ENCODE measurements at places on chromosomes 5 and 9.
A peak's percentile ranks its signal among the peaks of the same experiment; 100 is the strongest.

DNA sequence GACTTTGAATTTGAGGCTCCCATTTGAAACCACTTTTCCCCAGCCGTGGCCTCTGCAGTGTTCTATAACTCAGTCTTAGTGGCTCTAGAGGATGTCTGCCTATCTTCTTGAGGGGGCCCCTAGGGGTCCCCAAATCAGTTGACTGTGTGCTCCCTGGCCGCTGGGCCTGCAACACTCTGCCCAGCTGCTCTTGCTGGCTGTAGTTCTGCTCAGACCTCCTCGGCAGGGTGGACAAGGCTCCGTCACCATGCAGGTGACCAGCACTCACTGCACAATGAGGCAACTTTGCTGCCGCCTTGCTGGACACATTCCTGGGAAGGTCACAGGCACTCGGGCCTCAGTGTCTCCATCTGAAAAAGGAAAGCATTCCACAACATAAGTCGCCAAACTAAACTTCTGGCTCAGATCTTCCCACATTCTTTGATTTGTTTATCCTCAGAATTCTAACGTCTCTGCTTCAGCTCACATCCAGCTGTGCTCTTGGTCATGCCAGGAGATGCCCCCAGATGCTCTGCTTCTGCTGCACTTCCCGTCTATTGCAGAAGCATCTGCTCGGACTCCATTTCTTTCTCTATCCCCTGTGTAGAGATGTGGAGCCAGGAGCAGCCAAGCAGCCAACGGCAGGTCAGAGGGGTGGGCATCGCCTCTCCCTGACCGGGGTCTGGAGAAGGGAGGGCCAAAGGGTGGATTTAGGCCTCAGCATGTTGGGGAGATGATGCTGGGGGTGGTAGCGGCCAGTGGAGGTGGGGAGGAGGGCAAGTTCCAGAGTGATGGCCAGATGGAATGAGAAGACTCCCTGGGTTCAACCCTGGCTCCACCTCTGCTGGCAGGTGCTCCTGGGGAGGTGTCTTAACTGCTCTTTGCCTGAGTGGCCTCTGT is 133.6 kb downstream of the MVB12B start:
- no peak for DNase-seq

DNA sequence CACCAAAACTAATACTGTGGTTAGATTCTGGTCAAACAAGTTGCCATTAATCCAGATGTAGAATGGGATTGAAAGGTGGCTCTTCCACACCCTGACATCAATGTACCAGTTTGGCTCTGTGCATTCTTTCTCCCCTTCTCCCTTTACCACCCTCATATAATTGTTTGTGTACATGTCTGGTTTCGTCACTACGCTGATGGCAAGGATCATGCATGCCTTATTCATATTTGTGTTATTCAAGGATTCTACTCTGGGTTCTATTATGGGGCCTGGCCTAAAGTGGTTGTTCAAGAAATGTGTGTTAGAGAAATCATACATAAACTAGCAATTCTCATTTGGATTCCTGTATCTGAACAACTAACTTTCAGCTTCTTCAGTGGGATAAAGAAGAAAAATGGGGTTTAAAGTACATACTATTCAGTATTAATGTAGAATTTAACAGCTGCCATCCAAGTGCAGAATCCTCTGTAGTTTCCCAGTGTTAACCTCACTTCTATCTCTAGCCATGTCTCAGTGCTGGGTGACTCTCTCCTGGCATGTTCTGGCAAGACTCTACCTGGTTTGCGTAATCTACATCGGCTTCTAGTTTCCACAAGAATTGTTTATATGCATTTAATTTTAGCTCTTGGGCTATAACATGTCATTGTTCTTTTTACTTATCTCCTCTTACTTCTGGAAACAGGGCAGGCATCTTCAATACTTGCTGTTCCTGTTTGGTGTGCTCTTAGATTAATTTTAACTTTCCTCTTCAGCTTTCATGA is 27.9 kb upstream of the CDKN2B start:
- no peak for DNase-seq

- no peak for DNase-seq
Observed at GRCh38 chr5:146130440-146131045, 25.2 kb upstream of the PLAC8L1 start.

DNA sequence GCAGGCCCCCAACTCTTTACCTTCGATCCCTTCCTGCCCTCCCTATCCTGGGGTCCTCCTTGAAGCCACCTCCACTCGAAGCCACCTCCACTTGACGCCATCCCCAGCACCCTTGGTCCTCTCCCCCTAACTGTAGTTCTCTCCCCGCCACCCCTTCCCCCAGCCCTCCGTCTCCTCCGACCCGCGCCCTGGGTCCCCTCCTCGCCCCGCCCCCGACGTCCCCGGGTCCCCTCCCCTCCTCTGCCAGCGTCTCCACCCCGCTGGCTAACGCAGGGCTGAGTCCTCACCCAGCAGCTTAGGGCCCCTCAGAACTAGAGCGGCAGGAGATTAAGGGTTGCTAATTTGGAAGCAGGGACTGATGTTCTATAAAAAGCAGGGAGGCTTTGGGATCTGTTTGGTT is 30.6 kb upstream of the ANKRD33B start:
- no peak for DNase-seq

DNA sequence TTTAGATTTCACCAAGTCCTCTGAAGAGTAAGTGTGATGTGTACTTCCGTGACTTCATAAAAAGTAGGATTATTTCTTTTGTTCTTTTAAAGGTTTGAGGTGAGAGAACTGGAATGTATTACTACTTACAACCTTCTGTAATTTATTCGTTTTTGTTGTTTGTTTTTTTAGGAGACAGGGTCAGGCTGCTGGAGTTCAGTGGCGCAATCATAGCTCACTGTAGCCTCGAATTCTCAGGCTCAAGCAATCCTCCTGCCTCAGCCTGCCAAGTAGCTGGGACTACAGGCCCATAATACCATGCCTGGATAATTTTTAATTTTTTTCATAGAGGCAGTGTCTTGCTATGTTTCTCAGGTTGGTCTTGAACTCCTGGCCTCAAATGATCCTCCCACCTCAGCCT is 68.3 kb upstream of the RETREG1 start:
- no peak for DNase-seq

DNA sequence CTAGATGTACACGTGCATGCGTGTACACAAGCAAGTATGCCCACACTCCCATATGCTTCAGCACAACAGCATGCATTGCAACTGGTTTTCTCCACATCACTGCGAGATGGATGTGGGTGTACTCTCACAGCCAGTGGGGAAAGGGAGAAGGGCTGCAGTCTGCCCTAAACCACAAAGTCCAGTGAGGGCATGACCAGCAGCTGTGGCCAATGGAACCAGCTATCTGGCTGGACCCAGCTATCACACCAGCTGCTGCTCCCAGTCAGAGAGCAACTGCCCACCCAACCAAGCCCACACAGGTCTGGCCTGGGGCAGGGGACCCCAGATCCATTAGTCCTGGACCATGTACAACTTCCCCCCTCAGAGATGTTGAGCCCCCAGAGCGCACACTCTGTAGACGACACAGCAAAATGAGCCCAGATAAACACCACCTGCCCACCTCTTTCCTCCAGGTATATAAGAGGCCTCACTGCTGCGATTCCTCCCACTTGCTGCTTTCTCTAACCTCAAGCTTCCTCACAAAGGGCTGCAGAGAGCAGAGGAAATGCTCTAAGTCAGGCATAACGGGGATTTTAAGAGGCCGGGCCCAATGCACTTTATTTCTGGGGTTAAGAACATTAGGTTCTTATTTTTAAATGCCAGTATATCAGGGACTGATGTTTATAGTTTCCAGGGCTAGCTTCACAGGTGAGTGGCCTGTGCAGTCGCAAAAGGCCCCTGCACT is 39.0 kb downstream of the SHB start:
- DNase-seq = no peak

DNA sequence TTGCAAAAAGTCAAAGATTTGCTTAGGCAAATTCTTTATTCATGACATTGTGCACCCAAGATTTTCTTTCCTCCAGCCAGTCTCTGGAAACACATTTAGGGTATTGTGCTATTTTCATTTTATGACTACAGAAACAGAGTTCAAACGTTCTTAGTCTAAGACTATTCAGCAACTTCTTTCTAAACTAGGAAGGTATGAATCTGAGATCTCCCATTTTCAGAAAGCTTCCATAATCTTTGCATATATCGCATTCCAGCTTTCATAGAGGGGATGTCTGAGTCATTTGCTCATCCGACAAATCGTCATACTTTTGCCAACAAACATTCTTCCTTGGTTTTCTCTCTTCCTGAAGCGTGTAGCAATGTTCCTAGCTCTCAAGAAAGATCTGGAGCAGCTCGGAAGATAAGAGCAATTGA is 1.6 kb upstream of the PAPPA start:
- DNase-seq = no peak

DNA sequence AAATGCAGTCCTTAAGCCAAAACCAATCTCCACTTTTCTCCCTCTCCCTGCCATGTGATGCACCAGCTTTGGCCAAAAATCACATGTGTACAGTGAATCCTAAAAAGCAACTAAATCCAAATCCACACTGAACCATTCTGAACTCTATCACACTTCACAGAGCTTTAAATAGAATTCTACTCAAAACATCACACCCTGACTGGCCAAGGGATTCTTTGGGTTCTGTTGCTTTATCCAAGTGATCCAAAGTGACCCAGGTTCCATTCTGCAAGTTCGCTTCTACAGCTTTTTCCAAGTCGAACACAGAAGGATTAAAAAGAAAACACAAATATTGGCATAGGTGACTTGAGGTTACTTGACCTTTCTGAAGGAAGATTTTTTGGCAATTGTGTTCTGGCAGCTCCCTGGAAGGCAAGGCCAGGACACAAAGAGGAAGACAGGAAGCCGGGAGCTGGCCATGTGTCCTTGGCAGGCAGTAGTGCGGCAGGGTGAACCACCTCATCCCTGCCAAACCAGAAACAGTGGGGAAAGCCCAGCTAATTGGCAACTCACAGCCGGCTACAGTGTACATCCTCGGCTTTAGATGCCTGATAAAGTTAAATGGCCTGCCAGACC is 115.0 kb downstream of the NFIB start:
- DNase-seq = no peak

GRCh38 chr9:113602126-113603047 is 138.9 kb downstream of the RGS3 start:
- DNase-seq = peak; percentile 57

GRCh38 chr9:105431424-105432246 is 16.2 kb upstream of the FSD1L start:
- no peak for DNase-seq

DNA sequence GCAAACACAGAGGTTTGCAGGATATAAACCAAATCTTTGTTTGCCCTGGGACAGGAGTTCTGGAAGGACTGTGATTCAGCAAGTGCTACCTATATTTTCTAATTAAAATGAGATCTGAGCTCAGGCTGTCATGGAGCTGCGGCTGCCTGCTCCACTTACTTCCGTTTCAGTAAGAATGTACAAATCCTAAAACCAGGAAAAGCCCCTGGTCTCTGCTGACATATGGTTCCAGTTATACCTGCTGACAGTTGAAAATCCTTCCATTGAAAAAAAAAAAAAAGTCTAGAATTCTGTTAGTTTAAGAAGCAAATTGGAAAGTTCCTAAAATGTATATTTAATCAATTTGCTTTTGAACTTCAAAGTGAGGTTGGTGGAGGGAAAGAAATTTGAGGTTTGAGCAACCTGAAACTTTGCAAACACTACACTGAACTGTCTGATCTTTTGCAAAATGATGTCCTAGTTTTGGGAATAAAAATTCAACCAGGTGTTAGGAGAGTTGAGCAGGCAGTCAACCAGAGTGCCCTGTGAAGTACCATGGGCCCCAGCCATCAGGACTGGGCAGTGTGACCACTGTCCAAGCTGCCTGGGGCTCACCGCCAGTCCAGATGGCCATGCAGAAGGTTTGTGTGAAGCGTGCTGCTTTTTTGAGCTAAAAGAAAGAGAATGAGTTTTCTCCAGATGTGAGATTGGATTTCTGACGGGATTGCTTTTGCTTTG is 50.6 kb downstream of the SHB start:
- DNase-seq = no peak

DNA sequence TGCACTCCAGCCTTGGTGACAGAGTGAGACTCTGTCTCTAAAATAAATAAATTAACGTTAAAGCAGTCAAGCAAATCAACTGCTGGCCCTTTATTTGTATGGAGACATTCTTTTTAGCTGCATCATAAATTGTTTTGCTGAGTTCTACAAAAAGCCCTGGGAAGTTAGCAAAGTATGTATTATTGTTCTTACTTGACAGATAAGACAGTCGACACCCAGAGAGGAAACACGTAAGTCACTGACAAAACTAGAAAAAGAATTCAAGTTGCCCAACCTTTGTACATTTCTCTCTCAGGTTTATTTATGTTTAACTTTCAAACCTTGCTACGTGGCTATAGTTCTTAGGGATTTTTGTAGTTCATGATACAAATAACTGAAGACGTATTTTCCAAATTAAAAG is 40.4 kb upstream of the MACIR start:
- no peak for DNase-seq

DNA sequence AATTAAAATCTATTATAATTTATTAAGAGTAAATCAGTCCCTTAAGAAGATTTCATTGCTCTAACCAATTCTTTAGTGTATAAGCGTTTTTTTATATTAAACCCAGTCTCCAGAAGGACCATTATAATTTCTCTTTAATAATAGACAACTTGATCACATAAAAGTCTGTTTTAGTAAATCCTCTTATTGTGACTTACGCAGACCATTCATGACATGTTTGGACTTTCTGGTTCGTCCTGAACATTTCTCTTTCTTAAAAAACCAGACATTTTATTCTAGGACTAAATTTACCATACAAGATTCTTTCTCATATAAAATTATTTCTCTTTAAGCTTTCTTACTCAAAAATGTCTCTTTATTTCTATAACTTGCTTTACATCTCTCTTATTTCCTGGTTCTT is 196.2 kb upstream of the RAI14 start:
- DNase-seq = no peak
